ENCODE measurements at places on chromosomes 3 and 15. TPM values are rescaled to one million over a fixed set of nuclear protein-coding genes. Genes with fewer than 3 reads are reported as not detected.

The GOLGA6B gene
- polyA plus RNA-seq: 1.1 TPM

GRCh38 chr3:167615030-167615429 is 38.7 kb downstream of the WDR49 start:
- no peak for DNase-seq

DNA sequence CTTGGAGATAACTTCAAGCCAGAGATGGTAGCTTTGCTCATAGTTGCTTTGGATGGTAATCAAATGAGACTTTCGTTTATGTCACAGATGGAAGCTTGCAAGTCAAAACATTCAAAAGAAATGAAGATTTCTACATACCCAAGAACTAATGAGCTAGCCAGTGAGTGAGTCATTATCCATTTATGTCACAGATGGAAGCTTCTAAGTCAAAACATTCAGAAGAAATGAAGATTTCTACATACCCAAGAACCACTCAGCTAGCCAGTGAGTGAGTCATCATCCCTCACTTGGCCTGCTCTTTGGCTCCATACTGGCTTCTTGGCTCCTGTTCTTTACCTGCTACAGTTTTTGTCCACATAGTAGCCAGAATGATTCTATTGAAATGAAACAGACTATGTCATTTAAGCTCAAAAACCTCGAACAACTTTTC is 559.8 kb upstream of the CBLB start:
- no peak for DNase-seq

The ZNF639 gene
- 64.7 TPM for polyA plus RNA-seq

DNA sequence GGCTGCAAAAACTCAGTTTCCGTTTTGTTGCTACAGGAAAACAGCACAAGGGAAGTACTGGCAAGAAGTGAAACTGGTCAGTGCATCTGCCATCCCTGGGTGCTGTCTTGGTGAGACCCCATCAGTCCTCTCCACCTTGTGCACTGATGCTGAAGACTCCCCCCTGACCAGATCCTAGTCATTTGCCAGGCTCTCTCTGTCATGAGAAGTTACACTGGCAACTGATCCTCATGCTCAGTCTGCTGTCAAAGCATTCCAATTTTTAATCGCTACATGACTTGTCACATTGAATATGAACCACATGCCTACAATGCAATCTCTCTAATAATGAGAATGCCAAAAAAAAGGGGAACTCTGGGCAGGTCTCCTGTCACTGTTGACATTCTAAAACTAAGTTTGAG is 296.5 kb downstream of the ZIC1 start:
- no peak for DNase-seq

DNA sequence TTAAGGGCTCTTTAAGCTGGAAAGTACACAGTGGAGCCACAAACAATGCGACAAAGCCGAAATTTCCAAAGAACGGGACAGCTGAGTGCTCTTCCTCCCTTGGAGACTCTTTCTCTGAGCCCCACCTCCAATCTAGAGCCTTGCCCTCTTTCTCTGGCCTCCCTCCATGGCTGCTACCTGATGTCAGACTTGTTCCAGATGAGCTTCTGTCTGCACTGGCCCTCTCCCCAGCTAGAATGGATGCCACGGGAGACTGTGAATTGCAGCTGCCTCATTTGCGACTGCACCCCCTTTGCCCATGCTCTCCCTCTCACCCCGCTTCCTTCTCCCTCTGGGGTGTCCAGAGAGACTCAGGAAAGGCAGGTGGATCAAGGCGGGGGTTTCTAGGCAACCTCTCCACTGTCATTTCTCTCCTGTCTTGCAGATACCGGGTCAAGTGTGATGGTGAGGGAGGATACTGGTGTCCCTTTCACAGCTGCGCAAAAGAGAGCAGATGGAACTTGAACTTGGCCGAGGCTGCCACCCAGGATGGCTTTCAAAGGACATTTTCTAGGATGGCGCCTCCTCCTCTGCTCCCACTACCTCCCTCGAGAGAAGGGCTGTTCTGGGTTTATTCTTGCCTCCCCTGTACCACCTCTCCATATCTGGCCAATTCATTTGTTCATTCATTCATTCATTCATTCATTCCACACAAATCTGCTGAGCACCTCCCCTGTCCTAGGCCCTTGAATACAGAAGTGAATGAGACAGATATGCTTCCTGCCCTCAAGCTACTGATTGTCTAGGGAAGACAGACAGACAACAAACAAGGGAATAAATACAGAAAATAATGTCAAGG is 12.8 kb downstream of the ATP2B2 start:
- no peak for DNase-seq

Measured in left renal pelvis (tissue), 4 donors.